NCI-H1436 treated with DMSO at 0.1 percent for 48 hours (cell line): ENCODE measurements at places on chromosomes 5 and 9.

GRCh38 chr5:14156650-14157492, 13.7 kb downstream of the TRIO start:
- DNase-seq = peak; percentile 34

DNA sequence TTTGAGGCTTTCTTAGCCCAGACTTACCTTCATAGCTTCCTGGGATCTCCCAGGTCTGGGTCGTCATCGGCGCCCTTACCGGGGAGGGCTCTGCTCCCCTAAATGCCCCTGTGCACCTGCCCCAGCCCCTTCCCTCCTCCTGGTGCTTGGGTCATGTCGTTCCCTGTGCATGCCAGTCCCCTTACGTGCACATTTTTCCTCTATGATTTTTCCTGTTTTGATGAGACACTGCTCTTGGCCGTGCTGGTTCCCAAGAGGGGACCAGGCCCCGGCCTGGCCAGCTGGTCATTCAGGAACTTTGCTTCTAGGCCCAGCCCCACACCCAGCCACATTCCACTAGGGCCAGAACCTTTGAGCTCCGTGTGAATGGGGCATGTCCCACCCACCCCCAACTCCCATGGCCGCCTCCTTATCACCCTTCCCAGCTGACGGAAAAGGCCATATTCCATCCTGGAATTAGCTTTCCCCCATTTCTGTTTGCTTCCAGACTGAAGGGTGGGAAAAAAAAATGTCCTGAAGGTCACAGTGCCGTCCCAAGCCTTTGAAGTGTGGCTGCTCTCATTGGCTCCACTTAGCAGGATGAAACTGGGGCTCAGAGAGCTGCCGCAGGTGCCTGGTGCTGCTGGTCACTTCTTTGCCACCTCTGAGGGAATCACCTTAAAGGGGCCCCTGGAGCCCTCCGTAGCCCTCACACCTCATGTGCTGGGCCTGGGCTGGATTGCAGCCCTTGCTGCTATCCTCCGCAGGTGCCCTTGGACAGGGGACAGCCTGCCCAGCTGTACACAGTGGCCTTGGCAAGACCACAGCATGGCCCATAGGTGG, 25.1 kb downstream of the ERGIC1 start:
- DNase-seq = no peak

GRCh38 chr5:84597904-84598303, 213.2 kb upstream of the EDIL3 start:
- no peak for DNase-seq

- DNase-seq = no peak
Measured at GRCh38 chr5:59366784-59367183, 526.7 kb downstream of the PDE4D start.

DNA sequence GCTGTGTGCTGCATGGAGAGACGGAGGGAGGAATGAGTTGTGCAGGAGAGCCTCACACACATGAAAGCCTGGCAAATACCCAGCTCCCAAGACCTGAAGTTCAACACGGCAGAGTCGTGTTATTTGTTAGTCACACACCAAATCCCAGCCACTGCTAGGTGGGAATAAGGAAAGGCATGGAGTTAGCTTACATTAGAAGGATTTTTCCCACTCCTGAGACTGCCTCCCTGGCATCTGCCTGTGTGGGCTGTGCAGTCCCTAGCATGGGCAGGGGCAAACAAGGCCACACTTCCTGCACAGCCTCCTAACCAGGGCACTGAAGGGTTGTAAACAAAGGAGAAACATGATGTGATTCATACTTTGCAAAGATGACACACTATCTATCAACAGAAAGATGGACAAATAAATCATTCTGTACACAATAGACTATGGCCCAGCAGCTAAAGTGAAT, 306.8 kb downstream of the SPOCK1 start:
- DNase-seq = no peak

DNA sequence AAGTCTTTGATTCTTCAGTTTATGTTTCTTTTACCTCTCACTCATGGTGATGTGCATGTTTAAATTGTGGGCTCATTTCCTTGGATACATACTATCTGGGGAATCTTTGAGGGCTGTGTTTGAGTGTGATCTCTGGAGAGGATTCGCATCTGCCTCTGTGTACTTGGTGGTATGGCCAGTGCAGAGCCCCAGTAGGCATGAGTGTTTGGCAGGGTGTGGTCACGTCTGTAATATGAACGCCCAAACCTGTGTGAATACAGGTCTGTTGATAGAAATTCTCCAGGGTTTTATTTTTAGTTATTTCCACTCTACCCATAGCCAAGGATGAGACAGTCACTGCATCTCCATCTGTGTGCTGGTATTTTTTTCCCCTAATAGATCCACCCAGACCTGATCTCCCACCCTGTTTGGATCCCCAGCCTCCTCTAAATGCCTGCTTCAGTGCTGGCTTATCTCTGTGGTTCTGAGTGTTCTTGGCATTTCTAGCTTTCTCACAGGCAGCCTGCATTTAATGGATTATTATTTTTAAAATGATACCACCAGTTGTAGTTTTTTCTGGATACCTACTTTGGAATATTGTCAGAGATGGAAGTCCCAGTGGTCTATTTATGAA, 37.5 kb downstream of the TJP2 start:
- DNase-seq = no peak

DNA sequence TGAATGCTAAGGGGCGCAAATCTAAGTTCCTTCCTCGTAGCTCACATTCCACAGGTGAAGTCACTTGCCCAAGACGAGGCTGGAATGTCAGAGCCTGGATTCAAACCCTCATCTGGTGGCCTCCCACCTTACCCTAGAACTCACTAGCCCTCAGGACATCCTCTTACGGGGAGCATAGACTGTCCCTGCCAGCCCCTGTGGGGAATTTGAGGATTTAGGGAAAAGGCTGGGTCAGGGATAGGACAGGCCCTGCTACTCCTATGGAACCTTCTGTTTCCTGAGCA, 45.0 kb downstream of the IRF1 start:
- DNase-seq = no peak

GRCh38 chr5:160434022-160434531, 12.4 kb downstream of the PTTG1 start:
- peak; percentile 65 for DNase-seq

GRCh38 chr5:148729182-148729581, 74.9 kb upstream of the HTR4 start:
- peak; percentile 47 for DNase-seq

DNA sequence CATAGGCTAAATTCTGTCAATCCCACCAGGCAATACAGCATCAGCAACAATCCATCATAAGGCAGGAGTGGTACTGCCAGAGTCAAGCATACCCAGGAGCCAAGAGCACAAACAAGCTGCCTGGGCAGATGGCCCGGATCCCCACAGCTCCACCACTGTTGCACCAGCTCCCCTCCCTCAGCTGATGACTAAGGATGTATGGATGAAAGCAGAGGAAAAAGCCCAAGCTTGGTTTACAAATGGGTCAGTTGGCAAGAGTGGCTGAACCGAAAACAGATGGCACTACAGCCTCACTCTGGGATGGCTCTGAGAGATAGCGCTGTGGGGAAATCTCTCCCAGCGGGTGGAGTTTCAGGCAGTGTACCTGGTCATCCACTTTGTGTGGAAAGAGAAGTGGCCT, 29.4 kb downstream of the DROSHA start:
- DNase-seq = no peak

- no peak for DNase-seq
Measured at GRCh38 chr5:77337686-77338085, 127.2 kb downstream of the PDE8B start.

DNA sequence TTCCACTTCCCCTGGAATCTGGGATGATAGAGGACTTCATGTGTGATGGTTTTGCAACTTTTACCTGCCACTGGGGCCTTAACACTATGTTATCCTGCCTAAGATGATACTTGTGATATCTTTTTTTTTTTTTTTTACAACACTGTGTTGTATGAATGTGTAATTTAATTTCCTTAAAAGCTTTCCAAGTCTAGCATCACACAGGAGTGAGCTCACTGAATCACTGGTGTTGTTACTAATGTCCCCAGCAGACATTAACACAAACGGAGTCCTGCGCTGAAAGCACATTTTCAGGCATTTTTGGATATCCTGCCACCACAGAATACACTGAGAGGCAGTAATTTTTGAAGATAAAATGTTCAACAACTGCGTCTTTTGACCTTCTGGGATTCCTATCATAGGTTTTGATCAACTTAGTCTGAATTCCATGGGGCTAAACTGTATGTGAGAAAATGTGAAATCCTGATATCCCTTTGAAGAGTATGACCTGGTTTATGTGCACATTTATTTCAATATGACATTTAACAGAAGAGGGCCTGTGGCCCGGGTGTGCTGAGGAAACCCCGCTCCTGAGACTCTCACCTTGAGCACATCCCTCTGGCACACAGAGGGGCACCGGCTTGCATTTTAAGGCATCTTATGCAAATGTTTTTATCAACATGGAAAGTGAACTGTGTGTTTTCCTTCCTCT, 118.0 kb downstream of the FSTL4 start:
- no peak for DNase-seq

- no peak for DNase-seq
Measured at GRCh38 chr9:70192707-70193106, 66.1 kb upstream of the SMC5 start.

- DNase-seq = no peak
Measured at GRCh38 chr5:9653811-9654210, 23.7 kb upstream of the TAS2R1 start.

GRCh38 chr5:155665361-155665760, 651.8 kb downstream of the KIF4B start:
- no peak for DNase-seq

DNA sequence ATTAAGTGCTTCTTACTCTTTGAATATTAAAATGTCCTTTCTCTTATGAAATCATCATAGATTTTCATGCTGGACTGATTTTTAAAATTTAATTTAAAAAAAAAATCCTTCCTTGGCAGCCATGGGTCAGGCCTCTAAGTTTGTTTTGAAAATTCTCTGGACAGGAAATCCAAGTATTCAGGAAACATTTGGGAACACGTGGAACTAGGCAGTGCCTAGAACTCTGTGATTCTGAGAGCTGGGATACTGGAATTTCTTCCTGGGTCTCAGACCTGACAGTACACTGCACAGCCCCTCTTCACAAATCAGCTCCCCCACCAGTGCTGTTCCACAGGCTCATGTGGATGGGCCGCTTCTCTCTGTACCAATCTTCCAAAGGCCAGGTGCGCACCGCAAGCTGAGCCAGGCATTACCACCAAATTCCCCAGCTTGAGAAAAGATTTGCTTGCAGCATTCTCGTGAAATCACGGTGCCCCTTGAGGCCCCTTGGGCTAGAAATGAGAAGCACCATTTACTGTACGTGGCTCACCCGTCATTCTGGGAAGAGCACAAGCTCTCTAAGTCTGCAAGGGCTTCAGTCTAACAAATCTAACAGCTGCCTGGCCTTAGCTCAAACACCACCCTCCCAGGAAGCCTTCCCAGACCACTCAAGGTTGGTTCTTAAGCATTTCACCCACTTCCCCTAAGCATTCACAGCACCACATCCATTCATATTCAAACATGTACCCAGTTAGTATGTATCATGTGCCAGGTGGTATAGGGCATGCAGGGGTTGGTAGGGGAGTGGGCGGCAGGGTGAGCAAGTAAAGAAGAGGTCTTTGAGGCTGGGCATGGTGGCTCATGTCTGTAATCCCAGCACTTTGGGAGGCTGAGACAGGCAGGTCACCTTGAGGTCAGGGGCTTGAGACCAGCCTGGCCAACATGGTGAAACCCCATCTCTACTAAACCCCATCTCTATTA, 26.5 kb downstream of the B4GALT1 start:
- no peak for DNase-seq

DNA sequence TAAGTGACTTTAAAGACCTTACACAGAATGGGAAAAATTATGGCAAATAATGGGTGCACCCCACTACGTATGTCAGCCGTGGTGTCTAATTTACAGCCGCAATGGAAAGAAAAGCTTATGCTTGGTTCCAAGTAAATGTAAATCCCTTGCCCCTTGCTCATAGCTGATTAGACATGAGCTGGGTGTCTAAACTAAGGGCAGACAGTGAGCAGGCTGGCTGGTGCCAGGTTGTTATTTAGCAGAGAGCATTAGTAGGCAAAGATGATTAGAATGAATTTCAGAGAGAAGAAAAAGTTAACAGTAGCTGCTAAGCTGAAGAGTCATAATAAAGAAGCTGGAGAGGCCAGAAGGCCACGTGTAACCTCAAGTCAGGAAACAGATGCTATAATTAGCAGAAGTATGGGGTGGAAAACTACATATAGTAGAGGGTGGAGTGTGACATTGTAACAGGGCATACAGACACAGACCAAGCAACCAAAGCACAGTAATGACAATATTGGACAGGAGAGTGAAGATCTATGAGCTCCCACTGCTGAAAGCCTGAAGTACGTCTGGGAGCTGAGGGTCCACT, 257.7 kb downstream of the MCTP1 start:
- DNase-seq = no peak

DNA sequence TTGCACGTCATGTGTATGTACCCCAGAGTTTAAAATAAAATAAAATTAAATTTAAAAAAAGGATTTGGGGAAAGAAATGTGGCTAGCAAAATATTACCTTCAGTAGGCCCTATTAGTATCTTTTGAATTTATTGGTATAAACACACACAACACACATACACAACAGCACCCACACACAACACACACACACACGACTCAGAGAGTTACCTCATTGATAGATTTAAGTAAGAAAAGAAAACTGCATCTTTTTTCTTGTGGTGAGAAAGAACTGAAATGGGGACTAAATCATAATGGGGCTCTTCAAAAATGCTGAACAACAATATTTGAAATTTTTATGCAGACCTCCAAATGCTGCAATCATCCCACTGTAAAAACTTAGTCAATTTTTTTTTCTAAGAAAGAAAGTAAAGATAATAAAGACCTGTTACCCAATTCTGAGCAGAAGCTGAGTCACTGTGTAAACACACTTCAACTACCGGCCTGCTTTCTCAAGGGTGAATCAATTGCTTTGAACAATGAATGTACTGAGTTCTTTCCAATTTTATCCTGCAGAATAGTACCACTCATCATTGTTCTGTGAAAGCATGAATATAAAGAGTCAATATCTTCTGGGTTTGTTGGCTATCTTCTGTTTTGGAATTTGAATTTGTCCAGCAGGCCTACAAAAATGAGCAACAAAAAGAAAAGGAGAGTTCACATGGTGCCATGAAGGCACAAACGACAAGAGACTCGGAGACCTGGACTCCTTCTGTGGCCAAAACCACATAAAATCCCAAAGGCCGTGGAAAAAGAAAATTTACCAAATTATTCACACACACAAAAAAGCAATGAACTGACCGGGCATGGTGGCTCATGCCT, 57.9 kb upstream of the CCNG1 start:
- no peak for DNase-seq

DNA sequence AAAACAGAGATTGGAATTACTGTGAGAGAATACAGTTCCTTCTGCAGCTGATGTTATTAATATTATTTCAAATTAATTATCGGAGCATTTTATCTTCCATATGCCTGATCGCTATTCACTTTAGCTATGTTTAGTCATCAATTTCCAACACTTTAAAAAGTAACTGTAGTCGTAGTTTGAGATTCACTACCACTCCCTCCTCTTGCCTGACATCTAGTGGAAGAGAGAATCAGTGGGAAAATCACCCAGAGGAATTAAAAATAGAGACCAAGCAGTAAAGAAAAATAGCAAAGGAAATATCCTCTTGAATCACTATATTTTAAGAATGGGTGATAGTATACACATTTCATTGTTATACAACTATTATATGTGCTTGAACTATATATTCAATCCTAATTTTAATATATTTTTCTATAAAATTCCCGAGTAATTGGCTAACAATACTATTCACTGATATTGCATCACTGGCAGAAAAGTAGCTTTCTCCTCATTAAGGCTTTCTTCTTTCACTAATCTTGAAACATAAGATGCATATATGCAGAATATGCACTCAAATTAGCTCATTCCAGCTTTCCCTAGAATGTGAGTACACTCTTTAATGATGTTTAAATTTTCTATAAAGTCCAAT, 708.7 kb downstream of the CDH9 start:
- no peak for DNase-seq

- no peak for DNase-seq
Measured at GRCh38 chr9:123861086-123861755, 68.7 kb downstream of the DENND1A start.
